ENCODE measurements at places on chromosomes 11 and 22. TPM values are rescaled to one million over a fixed set of nuclear protein-coding genes. Genes with fewer than 3 reads are reported as not detected.

Gene ZP1
- total RNA-seq = 0.14 TPM

Gene CBLIF
- total RNA-seq = not detected

Gene C22orf31
- not detected for total RNA-seq

Gene GP1BB
- 0.64 TPM for total RNA-seq

Gene DSCAML1
- total RNA-seq = 0.16 TPM

Gene GLYAT
- total RNA-seq = not detected

Gene PGM2L1
- total RNA-seq = 21.5 TPM

Gene CABP7
- total RNA-seq = 0.16 TPM

Gene APOBEC3H
- 0.21 TPM for total RNA-seq

Gene TRIM5
- total RNA-seq = 9.6 TPM

Gene GRIA4
- total RNA-seq = not detected

Gene ROBO4
- not detected for total RNA-seq

Gene MRGPRX4
- total RNA-seq = not detected

Gene CHEK1
- 29.6 TPM for total RNA-seq

Gene BSCL2
- total RNA-seq = 77.1 TPM

Gene RFPL1
- not detected for total RNA-seq

Gene HPS4
- total RNA-seq = 15.4 TPM

All from A549 treated with Hydrocortisone at 1 μM for 4 hours (cell line).